MM.1S (cell line): ENCODE measurements at places on chromosomes 2 and 18.

DNA sequence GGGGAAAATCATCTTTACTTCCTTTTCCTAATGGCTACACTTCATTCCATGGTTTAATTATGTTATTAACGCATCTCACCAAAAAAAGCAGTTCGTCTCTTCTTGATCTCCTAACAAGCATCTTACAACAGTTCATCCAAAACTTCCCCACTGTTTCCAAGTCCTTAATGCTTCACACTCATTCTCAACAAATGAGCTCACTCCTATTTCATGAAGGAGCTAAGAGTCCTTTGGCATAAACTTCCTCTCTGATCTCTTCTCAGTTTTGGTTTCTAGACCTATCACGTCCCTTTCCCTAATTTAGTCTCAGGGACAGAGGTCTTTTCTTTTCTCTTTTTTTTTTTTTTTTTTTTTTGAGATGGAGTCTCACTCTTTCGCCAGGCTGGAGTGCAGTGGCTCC is 205.9 kb upstream of the SLC39A10 start:
- DNase-seq = no peak

- no peak for DNase-seq
Measured at GRCh38 chr18:76580288-76580962, 85.4 kb upstream of the ZNF516 start.

- no peak for DNase-seq
Measured at GRCh38 chr2:26237868-26238267, 6.6 kb downstream of the HADHA start.

GRCh38 chr2:98946855-98947254 is 10.8 kb upstream of the CRACDL start:
- DNase-seq = no peak
